ENCODE measurements at places on chromosomes 2 and 18.
A peak's percentile ranks its signal among the peaks of the same experiment; 100 is the strongest.

DNA sequence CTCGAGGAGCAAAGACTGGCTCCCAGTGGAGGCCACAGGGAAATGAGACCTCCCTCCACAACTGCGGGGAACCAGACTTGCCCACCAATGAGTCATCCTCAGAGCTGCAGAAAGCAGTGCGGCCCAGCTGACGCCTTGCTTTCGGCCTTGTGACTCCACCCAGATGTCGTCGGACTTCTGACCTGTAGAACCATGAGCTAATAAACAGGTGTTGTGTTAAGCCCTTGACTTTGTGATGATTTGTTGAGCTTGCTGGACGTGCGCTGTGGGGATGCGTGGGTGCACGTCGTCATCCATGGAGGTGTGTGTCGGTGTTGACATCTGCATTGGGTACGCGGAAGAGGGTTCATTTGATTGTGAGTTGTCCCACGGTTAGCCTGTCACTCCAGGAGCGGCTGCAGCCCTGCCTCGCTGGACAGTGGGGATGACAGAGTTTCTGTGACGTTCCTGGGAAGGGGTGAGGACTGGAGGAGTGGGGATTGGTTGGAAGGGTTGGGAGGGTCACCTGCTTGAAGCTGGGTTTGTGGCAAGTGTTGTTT is 154.1 kb downstream of the SH3BP4 start:
- no peak for DNase-seq

DNA sequence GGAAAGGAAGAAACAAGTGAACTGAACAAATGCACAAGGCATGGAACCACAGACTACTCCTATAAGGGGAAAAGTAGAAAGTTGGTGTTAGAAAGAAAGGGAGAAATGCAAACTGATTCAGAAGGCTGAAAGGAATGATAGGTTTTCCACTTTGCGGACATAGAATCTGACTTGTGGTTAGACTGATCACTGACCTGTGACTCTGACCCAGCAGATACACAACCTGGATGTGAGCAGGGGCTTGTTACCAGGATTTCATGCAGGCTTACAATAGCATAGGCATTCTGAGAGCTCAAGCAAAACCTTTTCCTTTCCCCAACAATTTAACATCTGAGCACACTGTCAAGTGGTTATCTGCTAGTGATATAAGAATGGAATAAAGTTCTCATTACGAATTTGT is 237.0 kb upstream of the CDH20 start:
- DNase-seq, result no peak

GRCh38 chr18:78913830-78914231 is 65.8 kb upstream of the SALL3 start:
- no peak for DNase-seq

DNA sequence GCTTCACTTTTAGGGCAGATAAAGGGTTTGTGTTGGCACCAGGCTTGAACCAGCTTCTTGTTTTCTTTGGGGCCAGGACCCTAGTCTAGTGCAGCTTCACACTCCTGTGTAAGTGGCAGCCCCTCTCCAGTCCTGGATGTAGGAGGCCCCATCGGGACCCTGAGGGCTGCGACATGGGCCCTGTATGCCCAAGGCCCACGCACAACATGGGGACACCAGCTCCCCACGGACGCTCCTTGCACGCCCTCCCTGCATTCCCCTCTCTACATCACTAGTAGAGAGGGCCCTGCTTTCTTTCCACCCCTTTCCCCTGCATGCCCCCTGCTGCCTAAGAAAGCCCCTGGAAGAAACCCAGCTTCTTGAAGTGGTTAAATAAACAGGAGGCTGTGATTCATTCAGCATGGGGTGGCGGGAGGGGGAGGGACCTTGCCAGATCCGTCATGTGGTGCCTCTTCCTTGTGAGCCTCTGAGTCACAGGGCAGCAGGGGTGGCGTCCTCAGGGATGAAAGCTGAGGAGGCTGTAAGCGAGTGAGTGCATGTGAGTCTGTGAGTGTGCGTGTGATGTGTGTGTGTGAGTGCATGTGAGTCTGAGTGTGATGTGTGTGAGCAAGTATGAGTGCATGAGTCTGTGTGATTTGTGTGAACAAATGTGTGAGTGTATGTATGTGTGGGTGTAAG is 42.5 kb downstream of the COPS8 start:
- peak; percentile 99 for DNase-seq

GRCh38 chr2:238820916-238821315 is 27.0 kb upstream of the TWIST2 start:
- DNase-seq, result peak; percentile 85

- DNase-seq, result no peak
These were observed 339.5 kb upstream of the GCFC2 start for GRCh38 chr2:76050196-76050595.

DNA sequence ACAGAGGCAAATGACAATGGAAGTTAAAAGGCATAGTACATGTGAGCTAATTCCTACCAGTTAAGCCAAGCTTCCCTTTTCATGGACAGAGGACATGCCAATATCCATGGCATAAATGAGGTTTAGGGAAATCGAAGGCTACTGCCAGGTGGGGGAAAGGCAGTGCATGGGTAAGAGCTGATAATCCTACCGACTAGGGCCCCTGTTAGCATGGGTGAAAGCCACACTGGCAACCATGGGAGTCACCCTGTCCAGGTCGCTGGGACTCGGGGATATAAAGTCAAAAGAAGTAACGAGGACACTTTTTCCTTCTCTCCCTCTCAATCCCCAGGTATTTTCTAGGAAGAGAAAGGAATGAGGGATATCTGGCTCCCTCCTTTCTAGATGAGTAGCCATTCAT is 83.7 kb upstream of the CDH19 start:
- no peak for DNase-seq
